ENCODE measurements at places on chromosomes 7 and 10. TPM values are rescaled to one million over a fixed set of nuclear protein-coding genes. Genes with fewer than 3 reads are reported as not detected.
A peak's percentile ranks its signal among the peaks of the same experiment; 100 is the strongest.

- no peak for DNase-seq
Measured at GRCh38 chr7:18200266-18200665, 172.6 kb upstream of the PRPS1L1 start.

The TMEM236 gene
- total RNA-seq, result 0.14 TPM

- DNase-seq, result no peak
Measured at GRCh38 chr7:135074096-135074495, 73.8 kb upstream of the TMEM140 start.

DNA sequence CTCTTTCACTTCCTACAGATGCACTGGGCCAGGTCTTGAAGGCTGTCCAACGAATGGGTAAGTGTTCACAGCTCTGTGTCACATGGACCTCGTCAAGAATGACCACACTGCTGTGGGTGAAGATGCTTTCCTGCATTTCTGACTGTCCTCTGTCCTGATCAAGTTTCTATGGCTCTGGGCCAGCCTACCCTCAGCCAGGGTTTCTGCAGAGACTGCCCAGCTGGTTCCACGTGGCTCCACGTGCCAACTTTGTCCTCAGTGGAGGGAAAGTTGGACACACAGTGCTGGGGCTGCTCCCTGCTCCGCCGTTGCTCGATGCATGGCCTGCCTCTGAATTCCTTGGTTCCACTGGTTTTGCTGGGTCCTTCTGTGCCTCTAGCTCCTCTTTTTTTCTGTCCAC lies 152.3 kb downstream of the EGFR start:
- no peak for DNase-seq

GRCh38 chr10:76839276-76839675 lies 798.3 kb downstream of the KCNMA1 start:
- no peak for DNase-seq

- no peak for DNase-seq
Measured at GRCh38 chr10:70317272-70317942, 33.6 kb upstream of the NPFFR1 start.

The ABCF2 gene
- total RNA-seq, result 53.2 TPM

DNA sequence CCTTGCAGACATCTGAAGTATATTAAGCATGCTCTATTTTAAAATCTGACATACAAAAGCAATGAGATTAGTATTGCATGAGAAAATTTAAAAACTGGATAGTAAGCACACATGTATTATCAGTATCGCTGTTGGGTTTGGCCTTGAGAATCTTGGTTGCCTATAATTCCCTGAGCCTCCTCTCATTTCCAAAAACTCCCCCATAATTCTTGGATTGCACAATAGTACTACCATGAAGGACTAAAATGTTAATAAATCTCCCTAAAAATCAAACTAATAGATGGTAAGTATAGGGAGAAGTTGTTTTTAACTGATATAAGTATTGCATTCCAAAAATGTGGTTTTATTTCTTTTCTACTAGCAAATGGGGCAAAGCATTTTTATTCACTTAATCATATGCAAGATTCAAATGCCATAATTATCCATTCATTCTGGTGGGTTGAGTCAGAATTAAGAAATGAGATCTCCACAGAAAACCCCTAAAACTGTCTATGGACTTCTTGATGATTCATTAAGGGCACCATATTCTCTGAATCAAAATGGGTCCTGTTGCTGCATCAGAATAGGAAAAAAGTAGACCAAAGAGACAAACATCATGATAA lies 10.3 kb upstream of the VIM start:
- peak; percentile 91 for DNase-seq

DNA sequence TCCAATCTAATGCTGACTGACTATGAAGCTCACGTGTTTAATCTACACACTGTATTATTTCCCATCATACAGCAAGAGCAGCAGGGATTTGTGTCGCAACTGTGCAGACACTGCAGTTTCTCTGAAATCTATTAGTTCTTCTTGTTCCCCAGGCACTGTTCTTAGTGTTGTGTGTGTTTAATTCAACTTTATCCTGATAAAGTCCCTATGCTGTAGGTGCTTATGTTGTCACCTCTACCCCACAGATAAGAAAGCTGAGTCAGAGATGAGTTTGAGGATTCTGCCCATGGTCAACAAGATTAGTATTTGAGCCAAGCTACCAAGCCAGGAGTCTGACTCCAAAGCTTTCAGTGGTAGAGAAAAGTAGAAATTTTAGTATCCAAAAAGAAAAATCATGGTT lies 22.5 kb upstream of the EPHB6 start:
- DNase-seq, result no peak

DNA sequence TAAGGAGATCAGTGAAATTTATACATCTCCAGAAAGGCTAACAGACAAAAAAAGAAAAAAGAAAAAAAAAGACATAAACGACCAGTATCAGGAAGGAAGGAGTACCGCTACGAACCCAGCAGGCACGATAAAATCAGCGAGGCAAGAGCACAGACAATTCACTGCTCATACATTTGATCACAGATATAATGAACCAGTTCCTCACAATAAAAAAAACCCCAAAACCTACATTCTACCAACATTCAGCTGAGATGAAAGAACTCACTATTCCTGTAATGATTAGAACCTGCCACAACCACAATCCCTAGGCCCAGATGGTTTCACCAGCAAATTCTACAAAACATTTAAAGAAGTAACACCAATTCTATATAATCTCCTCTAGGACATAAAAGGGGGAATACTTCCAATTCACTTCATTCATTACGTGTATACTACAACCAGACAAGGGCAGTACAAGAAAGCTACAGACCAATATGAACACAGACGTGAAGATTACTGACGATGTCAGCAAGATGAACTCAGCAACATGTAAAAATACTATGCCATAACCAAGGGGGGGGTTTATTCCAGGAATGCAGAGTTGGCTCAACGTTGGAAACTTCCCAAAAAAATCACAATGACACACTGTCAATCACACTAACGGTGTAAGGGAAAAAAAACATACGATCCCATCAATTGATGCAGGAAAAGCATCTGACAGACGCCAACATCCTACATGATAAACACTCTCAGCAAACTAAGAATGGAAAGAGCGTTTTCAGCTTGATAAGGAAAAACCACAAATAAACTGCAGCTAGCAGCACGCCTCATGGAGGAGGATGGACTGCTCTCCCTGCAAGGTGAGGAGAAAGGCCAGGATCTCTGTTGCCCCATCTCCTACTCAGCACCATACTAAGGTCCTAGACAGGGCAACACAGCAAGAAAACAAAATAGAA lies 256.2 kb downstream of the ELFN1 start:
- no peak for DNase-seq

The FAM171A1 gene
- 51.9 TPM for total RNA-seq

GRCh38 chr10:131180740-131181415 lies 130.6 kb downstream of the TCERG1L start:
- DNase-seq, result no peak

The PWWP2B gene
- total RNA-seq, result 14.1 TPM

GRCh38 chr10:90856964-90857634 lies 740 bp downstream of the HTR7 start:
- no peak for DNase-seq

The CPN1 gene
- not detected for total RNA-seq

The EBF3 gene
- total RNA-seq, result 0.07 TPM

The PTN gene
- total RNA-seq, result 11.1 TPM

- no peak for DNase-seq
Measured at GRCh38 chr10:79994556-79994955, 45.7 kb upstream of the SFTPD start.

The ATG9B gene
- total RNA-seq, result 1.8 TPM

GRCh38 chr7:85771516-85771915 lies 584.7 kb upstream of the SEMA3D start:
- no peak for DNase-seq

- DNase-seq, result no peak
Measured at GRCh38 chr10:104371753-104372152, 18.1 kb downstream of the CFAP58 start.

The DEPP1 gene
- total RNA-seq, result 8.0 TPM

GRCh38 chr10:24690961-24691512 lies 32.6 kb downstream of the ARHGAP21 start:
- no peak for DNase-seq

- no peak for DNase-seq
Measured at GRCh38 chr7:44249639-44250234, 49.0 kb downstream of the YKT6 start.

DNA sequence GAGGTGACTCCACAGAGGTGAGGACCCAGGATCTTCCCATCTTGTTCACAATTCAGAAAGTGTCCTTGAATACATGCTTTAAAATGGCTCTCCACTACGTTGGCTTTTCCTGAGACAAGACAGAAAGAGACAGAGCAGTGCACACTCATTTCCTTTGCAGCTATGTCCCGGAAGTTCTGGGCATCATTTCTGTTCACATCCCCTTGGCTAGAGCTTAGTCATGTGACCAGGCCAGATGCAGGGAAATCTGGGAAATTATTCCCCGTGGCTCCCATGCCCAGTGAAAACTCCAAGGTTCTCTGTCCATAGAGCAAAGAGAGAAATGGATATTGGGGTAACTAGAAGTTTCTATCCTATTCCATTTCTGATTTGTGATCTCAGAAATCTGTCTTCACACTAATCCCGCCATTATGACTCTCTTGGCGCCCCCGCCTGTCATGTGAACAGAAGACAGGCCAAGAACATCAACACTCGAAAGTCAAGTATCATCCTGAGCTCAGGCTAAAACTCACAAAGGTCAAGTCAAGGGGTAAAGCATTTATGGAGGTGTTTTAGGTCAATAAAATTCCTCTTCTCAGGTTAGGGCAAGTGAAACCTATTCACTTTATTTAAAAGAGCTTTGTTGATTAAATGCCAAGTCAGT lies 251.4 kb upstream of the HABP2 start:
- DNase-seq, result no peak

GRCh38 chr7:44549457-44549856 lies 8.3 kb upstream of the NPC1L1 start:
- no peak for DNase-seq

GRCh38 chr10:28190196-28190595 lies 112.7 kb downstream of the MPP7 start:
- no peak for DNase-seq

The STRIP2 gene
- 1.3 TPM for total RNA-seq

The GPR15LG gene
- not detected for total RNA-seq

DNA sequence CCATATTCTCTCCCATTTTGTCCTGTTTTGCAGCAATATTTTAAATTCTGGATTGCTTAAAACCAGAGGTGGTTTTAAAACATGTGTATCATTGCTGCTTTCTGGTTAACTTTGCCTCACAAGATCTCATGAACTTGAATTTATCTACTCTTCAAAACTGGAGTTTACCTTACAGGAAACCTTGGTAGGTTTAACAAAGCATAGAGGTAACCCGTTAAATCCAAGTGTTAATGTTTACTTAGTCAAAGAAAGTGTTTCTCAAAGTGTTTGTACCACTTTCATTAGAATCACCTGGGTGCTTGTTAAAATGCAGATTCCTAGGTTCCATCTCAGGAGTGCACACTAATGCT lies 44.0 kb upstream of the VDAC2 start:
- DNase-seq, result no peak

The GHRHR gene
- total RNA-seq, result not detected

GRCh38 chr10:88129013-88129412 lies 265.6 kb downstream of the PTEN start:
- DNase-seq, result no peak
